ENCODE measurements at places on chromosomes 2 and 18. TPM values are rescaled to one million over a fixed set of nuclear protein-coding genes. Genes with fewer than 3 reads are reported as not detected.

GRCh38 chr2:30237966-30238800 lies 6.8 kb downstream of the LBH start:
- DNase-seq, result peak; percentile 53

GRCh38 chr2:18896125-18896764 lies 306.9 kb upstream of the NT5C1B start:
- DNase-seq, result no peak

DNA sequence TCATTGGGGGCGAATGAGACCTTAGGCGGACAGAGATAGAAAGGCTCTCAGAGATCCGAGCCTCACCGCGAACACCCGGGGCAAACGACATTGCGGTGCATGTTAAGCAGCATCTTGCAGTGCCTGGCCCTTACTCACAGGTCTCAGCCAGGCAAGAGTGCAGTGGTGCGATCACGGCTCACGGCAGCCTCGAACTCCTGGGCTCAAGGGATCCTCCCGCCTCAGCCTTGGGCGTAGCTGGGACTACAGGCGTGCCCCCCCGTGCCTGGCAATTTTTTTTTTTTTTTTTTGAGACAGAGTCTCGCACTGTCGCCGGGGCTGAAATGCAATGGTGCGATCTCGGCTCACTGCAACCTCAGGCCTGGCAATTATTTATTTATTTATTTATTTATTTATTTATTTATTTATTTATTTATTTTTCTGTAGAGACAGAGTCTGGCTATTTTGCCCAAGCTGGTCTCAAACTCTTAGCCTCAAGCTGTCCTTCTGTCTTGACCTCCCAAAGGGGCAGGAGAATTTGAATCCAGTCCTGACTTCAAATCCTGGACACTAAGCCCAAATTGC lies 1.3 kb downstream of the LAMA3 start:
- DNase-seq, result no peak

The FN1 gene
- 217 TPM for total RNA-seq

DNA sequence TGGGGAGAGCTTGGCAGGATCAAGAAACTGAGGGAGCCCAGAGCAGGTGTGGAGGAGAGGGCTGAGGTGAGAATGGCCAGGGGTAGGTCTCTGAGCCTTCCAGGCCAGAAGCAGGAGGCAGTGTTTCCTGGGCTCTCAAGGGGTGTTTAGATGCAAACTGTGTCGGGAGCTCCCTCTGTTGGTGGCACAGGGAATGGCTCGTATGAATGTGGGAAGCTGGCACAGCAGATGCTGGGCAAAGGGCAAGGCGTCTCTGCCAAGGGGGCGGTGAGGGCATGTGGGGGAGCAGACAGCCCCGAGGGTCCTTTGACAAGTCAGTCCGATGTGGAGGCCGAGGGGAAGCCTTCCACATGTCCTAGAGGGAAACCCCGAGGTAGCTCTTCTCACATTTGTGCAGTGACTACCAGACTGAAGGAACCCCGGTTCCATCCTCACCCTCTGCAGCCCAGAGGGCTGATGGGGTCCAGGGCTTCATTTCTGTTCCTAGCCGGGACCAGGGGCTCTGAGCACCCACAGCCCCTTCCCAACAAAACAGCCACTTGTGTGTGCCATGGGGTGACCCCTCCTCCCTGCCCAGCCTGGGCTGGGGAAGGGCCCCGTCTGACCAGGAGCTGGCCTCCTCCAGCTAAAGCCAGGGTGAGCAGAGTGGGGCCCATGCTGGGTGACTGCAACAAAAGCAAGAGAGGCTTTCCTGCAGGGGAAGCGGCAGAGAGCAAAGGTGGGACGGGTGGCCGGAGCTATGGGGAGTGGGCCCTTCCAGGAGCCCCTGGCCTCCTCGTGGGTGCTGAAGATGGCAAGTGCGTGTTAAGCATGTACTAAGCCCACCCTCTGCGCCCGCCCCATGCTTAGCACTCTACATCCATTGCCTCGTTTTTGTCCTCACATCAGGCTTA lies 103.4 kb downstream of the SEPTIN10 start:
- no peak for DNase-seq

The TUBA3D gene
- not detected for total RNA-seq

GRCh38 chr2:234745347-234745746 lies 206.5 kb upstream of the SH3BP4 start:
- no peak for DNase-seq

GRCh38 chr2:124607679-124608078 lies 582.6 kb downstream of the CNTNAP5 start:
- no peak for DNase-seq

- no peak for DNase-seq
Measured at GRCh38 chr2:83827618-83828017, 631.5 kb downstream of the SUCLG1 start.

DNA sequence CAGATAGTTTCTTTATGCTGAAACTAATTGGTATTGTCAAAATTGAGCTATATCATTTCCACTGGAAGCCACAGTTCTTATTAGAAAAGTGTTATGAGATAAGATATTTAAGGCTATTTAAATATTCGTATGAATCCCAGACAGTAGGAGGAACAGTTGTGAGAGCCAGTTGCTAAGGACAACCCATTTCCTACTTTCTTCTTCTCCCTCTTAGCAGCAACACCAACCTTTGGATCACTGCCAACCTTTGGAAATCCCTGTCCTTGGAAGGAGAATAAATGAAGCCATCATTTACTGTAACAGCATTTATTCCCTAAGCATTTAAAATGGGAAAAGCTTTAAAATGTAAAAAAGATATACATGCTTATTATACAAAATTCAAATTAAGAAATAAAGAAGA lies 85.8 kb downstream of the PLCL1 start:
- DNase-seq, result no peak

DNA sequence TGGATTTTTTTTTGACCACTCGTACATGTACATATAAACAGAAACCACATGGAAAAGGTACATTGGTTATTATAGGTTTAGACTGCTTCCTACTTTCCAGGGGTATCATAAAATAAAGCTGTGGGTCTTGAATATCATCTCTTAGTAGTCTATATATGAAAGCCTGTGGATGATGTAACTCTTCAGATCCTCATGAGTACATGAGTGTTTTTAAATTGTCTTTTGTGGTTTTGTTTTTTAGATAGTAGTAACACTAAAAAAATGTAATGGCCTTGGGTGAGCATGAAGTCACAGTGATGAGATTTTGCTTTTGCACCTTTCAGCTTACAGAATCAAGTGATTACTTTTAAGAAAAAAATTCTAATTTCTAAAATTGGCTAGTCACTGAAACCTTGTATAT lies 80.2 kb downstream of the RAB3GAP1 start:
- DNase-seq, result no peak

DNA sequence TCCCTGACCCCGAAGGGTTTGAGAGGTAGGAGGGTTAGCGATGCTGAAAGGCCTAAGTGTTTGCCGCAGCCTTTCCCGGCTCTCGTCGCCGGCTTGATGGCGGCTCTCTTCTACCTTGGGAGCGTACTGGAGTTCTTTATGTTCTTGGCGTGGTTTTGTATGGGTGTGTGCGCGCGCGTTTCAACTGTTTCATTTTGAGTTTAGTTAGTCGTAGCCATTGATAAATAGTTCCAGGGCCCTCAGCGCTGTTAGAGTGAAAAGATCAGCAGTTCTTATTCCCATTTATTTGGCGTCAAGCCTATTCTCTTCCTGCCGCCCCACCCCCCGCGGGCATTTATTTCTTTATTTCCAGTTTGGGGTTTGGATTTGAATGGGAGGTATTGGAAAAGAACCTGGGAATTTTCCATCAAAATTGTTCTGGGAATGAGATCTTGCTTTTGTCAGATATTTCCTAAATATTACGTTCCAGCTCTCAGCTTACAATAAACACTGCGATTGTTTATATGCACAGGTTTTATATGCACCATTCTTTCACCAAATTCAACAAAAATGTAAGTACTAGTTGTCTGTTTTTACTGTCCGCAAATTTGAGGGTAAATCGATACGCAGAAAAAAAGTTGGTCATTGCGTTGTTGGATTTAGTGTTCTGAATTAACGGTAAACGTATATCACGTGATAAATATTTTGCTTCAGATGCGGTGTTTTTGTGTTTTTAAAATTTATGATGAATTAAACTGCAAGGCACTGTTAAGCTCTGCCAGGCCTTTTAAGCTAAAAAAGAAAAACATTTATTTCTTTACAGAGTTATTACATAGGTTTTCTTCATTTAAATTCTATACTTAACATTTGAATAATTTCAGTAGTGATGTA lies 954 bp downstream of the CCNT2 start:
- DNase-seq, result peak; percentile 90

The CREG2 gene
- total RNA-seq, result not detected

DNA sequence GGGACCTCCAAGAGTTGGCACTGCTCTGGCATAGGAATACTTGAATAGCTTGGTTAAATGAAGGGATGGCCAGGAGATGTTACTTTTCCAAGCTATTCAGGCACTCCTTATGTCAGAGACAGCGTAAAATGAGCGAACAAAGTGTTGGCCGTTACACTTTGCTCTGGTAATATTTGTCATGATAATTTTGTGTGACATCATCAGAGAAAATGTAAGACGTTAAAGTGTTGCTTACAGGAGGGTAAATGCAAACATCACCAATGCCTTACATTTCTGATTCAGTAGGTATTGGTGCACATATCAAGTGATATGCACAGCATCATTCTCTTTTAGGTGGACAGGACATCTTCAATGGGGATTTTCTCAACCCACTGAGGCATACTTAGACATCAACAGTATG lies 46.0 kb downstream of the PLEKHA3 start:
- DNase-seq, result no peak

GRCh38 chr2:128317181-128317898 lies 1.3 kb downstream of the HS6ST1 start:
- DNase-seq, result peak; percentile 88

- DNase-seq, result no peak
Measured at GRCh38 chr18:3851159-3851558, 401.2 kb downstream of the TGIF1 start.

GRCh38 chr2:29273685-29274611 lies 158.7 kb downstream of the CLIP4 start:
- DNase-seq, result peak; percentile 64

DNA sequence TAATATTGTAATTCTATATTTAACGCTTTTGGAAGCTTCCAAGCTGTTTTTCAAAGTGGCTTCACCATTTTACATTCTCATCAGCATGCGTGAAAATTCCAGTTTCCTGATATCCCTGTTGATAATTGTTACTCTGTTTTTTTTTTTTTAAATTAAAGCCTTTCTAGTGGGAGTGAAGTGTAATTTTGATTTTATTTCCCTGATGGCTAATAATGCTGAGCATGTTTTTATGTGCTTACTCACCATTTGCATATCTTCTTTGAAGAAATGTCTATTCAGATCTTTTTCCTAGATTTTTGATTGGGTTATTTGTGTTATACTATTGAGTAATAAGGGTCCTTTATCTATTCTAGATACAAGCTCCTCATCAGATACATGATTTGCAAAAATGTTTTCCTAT lies 382.8 kb upstream of the HS6ST1 start:
- no peak for DNase-seq

The APCDD1 gene
- 232 TPM for total RNA-seq

The MZT2B gene
- 132 TPM for total RNA-seq

The ODC1 gene
- 32.8 TPM for total RNA-seq

GRCh38 chr18:76546436-76546835 lies 51.4 kb upstream of the ZNF516 start:
- no peak for DNase-seq

DNA sequence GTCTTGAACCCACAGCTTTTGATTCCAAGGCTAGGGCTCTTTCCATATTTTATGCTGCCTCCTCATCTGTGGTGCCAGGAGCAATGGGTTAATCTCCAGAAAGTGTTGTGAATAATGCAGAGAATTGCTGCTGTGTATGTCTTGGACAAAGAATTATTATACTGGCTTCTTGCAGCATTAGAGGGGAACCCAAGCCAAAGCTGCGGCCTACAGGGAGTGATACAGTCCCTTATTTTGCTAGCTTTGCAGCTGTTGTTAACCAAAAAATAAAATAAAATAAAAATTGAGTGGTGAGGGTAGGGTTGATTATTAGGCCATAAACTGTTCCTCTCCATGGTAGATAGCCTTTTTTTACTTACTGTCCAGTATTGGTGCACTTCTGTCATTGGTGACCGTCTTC lies 16.7 kb downstream of the WIPF1 start:
- DNase-seq, result no peak

DNA sequence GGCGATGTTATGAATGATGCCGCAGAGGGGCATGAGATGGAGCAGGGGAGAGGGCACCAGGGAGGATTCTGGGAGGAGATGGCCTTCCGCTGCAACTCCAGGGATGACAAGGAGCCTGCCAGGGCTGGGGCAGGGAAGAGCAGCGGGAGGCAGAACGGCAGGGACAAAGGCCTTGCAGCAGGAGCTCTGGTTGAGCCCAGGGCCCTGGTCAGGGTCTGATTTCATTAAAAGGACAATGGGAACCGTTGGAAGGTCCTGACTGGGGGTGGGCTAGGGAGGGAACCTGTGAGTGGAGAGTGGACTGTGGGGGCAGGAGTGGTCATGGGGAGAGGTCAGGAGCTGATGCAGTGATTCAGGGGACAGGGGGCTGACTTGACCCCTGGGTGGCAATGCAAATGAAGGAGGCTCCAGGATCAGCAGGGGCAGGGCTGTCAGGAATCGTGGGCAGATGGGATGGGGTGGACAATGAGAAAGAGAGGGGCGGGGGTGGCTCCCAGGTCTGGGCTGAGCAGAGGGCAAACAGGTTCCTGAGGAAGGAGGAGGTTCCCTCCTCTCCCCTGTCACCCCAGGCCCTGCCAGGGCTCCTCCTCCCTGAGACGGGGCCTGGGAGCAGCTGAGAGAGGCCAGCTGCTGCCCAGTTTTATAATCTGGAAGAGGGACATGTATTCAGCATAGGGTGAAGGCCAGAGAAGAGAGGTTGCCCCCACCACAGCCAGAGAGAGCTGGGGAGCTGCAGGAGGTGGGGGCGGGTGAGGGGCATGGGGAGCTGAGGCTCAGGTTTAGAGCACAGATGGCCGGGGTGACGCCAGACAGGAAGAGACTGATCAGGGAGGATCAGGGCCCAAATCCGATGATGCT lies 7.3 kb upstream of the DUSP2 start:
- peak; percentile 78 for DNase-seq

GRCh38 chr2:29247336-29247914 lies 132.2 kb downstream of the CLIP4 start:
- peak; percentile 59 for DNase-seq

DNA sequence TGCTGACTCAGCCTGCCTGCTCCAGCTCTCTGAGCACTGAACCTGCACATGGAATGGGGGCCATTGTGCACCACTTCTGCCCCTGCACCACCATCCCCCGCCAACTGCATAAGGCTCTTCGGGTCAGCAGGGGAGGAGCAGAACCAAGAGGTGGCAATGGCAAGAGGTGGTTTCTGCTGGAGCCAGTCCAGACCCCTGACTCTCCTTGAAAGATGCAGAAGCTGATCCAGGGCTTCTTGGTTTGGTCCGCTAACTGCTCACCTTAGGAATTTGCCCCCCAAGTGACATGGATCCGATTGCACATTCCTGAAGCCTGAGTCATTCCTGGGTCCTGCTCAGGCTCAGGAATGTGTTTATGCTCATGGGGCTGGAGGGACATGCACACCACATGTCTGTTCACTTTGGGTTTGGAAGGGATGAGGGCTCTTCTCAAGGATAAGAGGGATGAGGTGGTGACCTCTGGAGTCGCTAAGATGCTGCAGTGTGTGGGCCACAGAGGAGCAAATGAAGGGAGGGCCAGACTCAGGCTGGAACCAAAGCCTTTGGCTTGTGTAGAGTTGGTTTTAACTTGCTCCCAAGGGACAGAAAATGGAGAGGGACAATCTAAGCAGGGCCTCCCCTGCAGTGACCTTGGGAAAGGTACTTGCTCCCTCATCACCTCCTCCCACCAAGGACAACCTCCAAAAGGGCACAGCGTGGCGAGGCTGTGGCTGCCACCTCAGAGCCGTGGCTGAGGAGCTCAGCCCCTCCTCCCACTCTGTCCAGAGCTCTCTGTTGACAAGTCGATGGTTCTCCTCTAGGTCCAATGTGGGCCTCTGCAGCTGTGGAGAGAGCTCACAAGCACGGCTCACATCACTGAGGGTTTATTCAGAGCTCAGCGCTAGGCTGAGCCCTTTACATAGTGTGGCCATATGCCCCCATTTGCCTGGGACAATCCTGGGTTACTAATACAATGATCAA lies 66.2 kb downstream of the HS1BP3 start:
- no peak for DNase-seq
